Right lobe of liver (tissue), 6 donors: ENCODE measurements at places on chromosomes 2 and 18.

GRCh38 chr2:226376516-226377180, 423.0 kb downstream of the IRS1 start:
- no peak for DNase-seq

- DNase-seq, result no peak
Observed at GRCh38 chr18:59303006-59303405, 15.4 kb downstream of the CPLX4 start.

- DNase-seq, result no peak
Observed at GRCh38 chr2:150403457-150403856, 84.0 kb downstream of the RND3 start.

GRCh38 chr2:42129947-42130346, 39.2 kb upstream of the EML4 start:
- DNase-seq, result no peak

- DNase-seq, result no peak
Observed at GRCh38 chr2:105885456-105885855, 140.7 kb downstream of the NCK2 start.

DNA sequence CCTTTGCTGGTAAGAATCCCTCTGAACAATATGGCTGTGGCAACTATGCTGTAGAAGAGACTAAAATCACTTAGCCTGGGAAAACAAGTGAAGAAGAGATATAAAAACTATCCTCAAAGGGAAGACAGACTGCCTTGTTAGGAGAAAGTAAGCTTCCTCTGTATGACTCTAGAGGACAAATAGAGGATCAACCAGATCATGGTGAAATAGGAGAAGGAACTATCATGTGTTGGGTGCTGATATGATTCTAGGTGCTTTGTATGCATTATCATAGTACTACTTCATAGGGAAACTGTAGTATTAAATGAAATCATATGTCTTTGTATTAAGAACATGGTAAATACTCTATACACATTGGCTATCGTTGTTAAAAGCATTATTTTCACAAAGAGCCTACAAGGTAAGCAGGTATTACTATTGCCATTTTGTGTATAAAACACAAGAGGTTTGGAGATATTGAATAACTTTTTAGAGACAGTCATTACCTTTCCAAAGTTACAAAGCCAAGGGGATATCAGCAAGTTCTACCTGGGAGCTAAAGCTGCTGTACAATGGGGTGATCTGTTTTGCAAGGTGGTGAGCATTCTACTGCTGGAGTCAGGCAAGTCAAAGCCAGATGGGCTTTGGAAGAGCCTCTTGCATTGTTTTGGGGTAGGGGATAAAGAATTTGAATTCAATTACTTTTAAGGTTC, 402.6 kb downstream of the ALK start:
- DNase-seq, result no peak

DNA sequence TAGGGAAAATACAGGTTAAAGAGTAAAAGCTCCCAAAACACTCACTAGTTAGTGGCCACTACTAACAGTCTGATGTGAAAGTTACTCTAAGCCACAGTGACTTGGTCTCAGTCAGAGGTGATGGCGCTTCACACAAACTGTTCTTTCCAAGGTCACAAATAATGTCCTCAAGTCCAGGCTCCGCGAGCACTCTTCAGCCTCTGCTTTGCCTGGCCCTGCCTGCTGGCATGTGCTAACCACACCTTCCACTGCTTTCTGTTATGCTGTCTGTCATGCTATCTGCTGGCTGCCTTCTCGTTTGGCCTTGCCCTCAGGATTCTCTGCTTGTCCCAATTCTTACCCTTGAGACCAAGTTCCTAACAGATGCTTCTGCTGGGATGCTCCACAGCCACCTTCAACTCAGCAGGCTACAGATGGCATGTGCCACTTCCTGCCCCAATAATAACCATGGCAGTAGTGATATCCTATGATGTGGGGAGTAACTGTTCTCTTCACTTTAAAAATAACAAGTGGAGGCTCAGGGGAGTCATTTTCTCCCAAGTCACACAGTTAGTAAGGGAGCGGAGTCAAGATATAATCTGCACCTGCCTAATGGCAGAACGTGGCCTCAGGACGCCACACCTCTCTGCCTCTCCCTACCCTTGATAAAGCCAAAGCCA, 75.7 kb downstream of the ZAP70 start:
- no peak for DNase-seq

DNA sequence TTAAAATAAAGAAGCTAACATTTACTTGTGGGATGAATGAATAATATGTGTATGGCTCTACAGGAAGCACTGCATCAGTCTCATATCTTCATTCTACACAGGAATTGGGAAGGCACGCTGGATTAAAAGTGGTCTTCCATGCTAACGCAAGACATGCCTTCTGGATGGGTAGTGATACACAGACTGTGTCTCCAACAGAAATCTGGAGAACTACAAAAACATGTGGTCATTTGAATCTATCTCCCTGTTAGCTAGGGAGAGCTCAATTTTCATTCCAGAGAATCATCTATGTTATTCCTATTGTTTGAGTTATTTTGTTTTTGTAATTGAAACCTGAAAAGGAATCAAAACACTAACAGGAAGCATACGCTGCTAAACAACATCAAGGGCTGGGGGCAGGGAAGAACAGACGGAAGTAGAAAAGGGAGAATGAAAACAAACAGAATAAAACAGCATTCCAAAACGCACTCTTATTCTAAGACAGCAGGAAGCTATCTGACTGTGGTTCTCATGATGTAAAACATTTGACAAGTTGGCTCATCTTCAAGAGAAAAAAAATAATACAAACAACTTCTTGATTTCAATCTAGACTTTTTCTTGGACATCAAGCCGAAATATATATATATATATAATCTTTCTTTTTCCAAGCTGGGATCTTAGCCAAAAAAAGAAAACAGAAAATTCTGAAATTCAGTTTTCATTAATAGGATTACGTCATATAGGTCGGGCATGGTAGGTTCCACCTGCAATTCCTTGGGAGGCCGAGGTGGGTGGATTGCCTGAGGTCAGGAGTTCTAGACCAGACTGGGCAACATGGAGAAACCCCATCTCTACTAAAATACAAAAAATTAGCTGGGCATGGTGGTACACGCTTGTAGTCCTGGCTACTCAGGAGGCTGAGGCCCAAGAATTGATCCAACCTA, 31.5 kb upstream of the ASNSD1 start:
- DNase-seq, result no peak

DNA sequence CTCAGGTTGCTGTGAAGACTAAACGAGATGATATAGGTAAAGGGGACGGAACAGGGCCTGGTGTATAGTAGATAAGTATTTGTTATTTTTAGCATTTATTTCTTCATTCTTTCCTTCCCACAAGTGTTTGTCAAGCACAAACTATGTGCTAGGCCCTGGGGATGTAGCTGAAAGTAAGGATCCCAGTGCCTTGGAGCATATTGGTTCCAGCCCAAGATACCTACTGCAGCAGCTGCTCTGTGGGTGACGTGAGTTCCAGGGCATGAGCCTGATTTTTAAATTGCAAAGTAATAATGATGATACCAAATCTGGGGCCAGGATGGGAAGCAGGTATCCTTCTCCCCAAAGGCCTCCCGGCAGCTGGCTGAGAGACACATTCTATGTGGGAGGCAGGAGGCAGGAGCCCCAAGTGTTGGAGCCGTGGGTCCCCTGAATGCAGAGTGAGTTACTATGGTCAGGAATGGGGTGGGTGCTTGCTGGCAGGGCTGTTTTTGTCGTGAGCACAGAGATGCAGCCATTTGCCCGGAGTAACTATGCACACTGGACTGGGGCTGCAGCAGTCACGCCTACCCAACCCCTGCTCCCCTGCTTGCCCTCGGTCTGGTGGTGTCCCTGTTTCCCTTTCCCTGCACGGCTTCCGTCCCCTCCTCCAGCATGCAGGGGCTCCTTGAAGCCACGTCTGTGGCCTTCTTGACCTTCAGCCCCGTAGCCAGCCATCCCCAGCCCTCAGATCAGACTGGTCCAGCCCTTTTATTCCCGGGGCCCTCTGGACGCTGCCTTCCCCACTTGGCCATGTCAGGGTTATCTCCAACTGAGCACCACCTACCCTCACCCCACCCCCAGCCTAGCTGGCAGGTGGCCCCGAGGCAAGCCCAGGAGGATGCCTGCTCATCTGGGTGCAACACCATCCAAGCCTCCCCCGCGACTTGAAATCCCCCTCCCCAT, 52.4 kb downstream of the INHBB start:
- no peak for DNase-seq

DNA sequence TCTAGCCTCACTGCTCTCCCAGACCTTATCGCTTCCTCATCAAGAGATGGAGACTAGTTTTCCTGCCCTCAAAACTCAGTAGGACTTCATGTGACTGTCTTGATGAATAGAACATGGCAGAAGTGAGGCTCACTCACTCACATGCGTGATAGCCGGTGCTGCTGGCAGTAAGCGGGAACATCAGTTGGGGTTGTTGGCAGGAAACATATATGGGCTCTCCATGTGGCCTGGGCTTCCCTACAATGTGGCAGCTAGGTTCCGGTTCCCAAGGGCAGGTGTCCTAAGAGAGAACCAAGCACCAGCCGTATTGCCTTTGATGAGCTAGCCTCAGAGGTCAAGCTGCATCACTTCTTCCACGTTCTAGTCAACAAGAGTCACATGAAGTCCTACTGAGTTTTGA, 15.2 kb upstream of the FAHD2A start:
- DNase-seq, result no peak

GRCh38 chr2:96881349-96882195, 11.7 kb upstream of the SEMA4C start:
- DNase-seq, result no peak

- DNase-seq, result no peak
Observed at GRCh38 chr2:6919901-6920742, 2.9 kb downstream of the RNF144A start.
